Fibroblast of skin of abdomen (primary cell): ENCODE measurements at places on chromosomes 6 and 20.

DNA sequence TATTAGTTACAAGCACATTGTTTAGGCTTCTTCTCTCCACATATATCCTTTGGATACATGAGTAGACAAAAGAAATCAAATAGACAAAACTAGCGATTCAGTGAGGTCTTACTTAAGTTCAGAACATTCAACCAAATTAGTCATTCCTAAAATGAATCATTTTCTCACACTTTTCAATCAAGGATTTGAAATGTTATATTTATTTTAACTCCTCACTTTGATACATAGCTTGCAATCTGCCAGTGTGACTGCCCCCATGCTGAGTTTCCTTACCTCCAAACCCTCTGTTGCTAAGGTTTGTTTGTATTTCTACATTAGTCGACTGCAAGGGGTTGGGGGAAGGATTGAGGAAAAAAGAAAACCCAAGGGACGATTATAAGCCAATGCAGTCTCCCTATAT is 3.5 kb upstream of the MOXD1 start:
- DNase-seq: no peak

- no peak for DNase-seq
Measured at GRCh38 chr6:42260396-42260888, 42.8 kb upstream of the MRPS10 start.

GRCh38 chr6:153424719-153425400 is 293.8 kb upstream of the RGS17 start:
- DNase-seq: no peak

- no peak for DNase-seq
Measured at GRCh38 chr6:53922539-53922981, 127.8 kb downstream of the LRRC1 start.
